ENCODE measurements at places on chromosomes 5 and 9.

DNA sequence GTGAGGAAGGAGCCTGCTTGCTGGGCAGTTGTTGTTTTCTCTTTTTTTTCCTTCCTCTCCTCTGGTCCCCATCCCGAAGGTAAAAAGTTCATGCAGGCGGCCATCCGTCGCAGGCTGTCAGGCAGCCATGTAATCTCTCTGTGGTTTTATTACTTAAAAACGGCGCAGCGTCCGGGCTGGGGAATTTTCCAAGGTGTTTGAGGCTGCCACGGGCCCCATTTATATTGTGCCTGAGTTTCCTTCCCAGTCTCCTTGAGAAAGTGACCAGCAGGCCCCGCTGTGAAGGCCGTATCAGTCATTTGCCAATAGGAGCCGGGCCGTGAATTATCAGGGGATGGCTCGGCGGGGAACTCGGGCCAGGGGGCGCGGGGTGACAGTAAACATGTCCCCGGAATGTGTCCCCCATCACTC lies 289.7 kb downstream of the PBX3 start:
- no peak overlapping the region for H3K27ac ChIP-seq
- H3K27me3 ChIP-seq: peaks cover 50% of the 10 kb centered on the region
- no peak for DNase-seq
- no peaks in the 10 kb centered on the region for H3K36me3 ChIP-seq
- no peak overlapping the region for H3K4me3 ChIP-seq

- peaks cover 1% of the 10 kb centered on the region for H3K27me3 ChIP-seq
- H3K36me3 ChIP-seq: no peaks in the 10 kb centered on the region
- no peak overlapping the region for H3K27ac ChIP-seq
- H3K4me3 ChIP-seq: no peak overlapping the region
Measured at GRCh38 chr5:84131372-84131771, 253.3 kb downstream of the EDIL3 start.

DNA sequence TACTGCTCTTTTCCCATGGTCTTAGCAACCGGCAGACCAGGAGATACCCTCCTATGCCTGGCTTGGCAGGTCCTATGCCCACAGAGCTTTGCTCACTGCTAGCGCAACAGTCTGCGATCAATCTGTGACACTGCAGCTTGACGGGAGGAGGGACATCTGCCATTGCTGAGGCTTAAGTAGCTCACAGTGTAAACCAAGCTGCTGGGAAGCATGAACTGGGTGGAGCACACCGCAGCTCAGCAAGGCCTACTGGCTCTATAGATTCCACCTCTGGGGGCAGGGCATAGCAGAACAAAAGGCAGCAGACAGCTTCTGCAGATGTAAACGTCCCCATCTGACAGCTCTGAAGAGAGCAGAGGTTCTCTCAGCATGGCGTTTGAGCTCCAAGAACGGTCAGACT lies 40.4 kb downstream of the MCTP1 start:
- no peaks in the 10 kb centered on the region for H3K36me3 ChIP-seq
- H3K27ac ChIP-seq: no peak overlapping the region
- DNase-seq: no peak

DNA sequence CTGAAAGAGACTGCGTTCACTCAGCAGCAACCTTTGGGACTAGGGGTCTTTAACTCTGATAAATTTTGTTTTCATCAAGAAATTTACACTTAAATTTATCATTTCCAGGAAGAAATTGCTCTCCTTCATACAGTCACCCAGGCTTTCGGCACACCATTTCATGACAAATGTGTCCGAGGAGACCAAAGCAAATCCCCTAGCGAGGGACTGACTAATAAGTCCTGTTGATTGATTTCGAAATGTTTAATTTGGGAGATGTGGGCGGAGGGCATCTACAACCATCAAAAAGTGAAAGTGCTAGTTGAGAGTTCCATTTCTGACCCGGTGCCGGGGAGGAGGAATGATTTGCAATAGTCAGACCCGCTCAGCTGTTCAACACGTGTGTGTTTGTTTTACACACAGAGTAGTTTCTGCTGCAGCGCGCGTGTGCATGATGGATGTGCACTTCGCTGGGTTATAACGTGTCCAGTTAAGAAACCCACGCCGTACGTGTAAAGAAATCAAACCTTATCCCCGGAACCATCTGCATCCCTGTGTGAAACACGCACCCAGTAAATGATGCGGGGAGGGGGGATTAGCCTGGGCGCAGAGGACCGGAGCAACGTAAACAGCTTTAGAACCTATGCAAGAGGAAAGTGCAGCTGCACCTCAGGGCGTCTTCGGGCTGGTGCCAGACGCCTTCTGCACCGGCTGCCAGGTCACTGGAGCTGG lies 845 bp upstream of the NR4A3 start:
- peaks cover 31% of the 10 kb centered on the region for H3K4me1 ChIP-seq
- DNase-seq: peak; percentile 64
- H3K36me3 ChIP-seq: no peaks in the 10 kb centered on the region
- peak overlapping the region; percentile 99 for H3K4me3 ChIP-seq

GRCh38 chr9:127802576-127803443 lies at the start of gene FPGS:
Gene FPGS, plus strand, starts transcription at chr9:127802882. Its CDS starts 43 bp downstream, at chr9:127802925.
- peak; percentile 78 for DNase-seq
- no peaks in the 10 kb centered on the region for H3K27me3 ChIP-seq
- H3K36me3 ChIP-seq: peaks cover 14% of the 10 kb centered on the region
- peak within 1 kb of the TSS; percentile 97 for H3K4me3 ChIP-seq

DNA sequence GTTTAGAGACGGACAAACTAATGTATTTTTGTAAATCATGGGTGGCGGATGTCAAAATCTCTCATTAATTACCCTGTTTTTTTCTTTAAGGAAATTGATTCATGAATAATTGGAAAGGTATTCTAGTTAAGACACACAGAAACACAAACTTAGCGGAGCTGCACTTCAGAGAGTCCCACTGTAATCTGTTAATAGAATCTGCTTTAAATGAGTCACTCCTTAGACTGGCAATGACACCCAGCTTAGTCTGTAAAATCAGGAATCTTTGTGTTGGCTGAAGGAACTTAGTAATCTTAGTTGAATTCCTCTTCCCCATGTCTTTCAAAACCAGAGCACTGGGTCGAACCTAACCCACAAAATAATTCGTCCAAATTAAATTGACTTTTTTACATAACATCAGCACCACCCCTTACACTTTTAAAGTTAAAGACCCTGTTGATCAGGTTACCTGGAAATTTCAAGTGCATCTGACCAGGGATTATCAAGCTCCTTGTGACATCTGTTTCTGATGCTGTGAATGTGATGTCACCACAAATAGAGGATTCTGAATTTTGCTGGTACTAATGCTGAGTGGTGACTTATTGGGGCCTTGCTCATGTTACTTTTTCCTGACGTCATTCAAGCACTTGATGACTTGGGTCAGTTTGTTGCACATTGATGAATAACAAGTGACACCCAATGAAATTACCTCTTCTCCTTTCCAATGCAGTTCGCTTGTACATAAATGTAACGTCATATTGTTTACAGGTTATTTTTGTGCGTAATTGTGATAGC lies 313.6 kb downstream of the KCTD16 start:
- H3K36me3 ChIP-seq: no peaks in the 10 kb centered on the region
- H3K4me1 ChIP-seq: peaks cover 95% of the 10 kb centered on the region
- H3K4me3 ChIP-seq: peak overlapping the region; percentile 66
- H3K27me3 ChIP-seq: no peaks in the 10 kb centered on the region
- DNase-seq: peak; percentile 90

DNA sequence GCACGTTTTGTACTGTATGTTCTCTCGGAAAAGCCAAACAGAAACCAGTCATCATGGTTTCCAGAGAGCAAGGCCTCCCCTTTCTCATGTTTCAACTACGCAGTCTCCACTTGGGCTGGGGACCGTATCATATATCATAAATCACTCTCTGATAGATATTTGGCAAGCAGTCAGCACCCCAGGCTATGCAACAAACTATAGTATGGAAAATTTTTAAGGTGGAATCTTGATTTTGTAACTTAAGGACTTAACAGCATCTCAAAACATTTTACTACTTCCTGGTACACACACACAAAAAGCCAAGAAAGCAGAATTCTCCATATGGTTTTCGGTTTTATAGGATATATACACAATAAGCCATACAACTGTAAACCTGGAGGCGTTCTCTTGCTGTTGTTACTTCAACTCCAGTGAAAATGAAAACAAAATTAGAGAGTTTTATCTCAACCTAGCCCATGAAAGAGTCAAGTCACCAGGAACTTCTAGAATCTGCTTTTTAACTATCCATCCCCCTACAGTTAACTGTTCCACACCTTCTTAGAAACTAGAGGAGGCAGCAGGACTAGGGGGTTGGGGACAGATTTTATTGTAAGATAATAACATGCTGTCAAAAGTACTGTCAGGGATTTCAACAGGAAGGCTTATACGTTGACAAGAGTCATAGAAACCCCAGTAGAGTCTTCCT lies 283.4 kb downstream of the NFIB start:
- peak overlapping the region; percentile 73 for H3K27ac ChIP-seq
- peak overlapping the region; percentile 82 for H3K4me3 ChIP-seq
- H3K36me3 ChIP-seq: no peaks in the 10 kb centered on the region

DNA sequence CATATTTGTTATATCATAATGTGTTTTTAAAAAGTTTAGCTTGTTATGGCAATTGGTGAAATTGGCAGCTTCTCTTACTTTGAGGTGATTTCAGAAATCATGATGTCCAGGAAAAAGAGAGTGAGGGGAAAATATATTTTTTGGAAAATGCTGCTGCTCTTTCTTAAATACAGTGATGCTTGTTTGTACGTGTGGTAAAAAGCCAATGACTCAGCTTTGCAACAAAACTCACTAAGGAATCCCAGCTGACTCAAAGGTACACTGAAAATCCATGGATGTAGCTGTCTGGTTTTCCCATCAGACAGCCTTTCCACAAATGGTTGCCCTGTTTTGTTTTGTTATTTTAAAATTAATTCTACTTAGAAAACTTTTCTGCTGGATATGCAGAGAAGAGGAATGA lies 306.4 kb upstream of the PAPPA start:
- DNase-seq: peak; percentile 35
- H3K4me1 ChIP-seq: peaks cover 45% of the 10 kb centered on the region
- H3K27me3 ChIP-seq: no peaks in the 10 kb centered on the region
- H3K36me3 ChIP-seq: no peaks in the 10 kb centered on the region
- no peak overlapping the region for H3K27ac ChIP-seq

Measured in HFFc6 (cell line).